Activated T-helper 1 cell treated with anti-CD3 and anti-CD28 coated beads, Interleukin-12 subunit alpha, Interleukin-12 subunit beta, Interleukin-2, Interleukin-4 antibody, amounts not matched to agents 30 ng/mL and 10 ng/mL and 1 ng/mL, durations not matched to agents 14 hours and 24 hours and 36 hours (primary cell): ENCODE measurements at places on chromosomes 2 and 18. TPM values are rescaled to one million over a fixed set of nuclear protein-coding genes. Genes with fewer than 3 reads are reported as not detected.

SCN9A gene
- 0.07 and 0.13 TPM in 2 replicates for total RNA-seq

CACNB4 gene
- total RNA-seq = 0.39 and 0.83 TPM in 2 replicates

GRCh38 chr2:29480426-29480825 lies 365.2 kb downstream of the CLIP4 start:
- DNase-seq = no peak

FBXO15 gene
- 0.83 and 1.0 TPM in 2 replicates for total RNA-seq

DNA sequence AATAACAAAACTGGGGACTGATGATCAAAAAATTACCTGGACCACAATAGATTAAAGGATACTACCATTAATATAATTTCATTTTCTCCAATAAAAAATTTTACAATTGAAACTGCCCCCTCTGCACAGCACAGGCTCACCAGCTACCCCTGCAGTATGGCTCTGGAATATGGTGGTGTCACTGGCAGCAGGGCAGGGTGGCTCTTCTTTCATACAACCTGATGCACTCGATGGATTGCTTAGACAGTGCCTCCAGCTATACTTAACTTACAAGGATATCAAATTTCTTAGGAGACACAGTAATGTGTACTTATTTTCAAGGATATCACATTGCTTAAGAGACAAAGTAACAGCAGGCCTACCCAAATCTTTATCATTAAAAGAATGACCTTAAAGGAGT lies 124.0 kb downstream of the PRELID3A start:
- DNase-seq = no peak

GRHL1 gene
- total RNA-seq = 1.4 and 1.5 TPM in 2 replicates

PSD4 gene
- total RNA-seq = 249 and 257 TPM in 2 replicates

DNA sequence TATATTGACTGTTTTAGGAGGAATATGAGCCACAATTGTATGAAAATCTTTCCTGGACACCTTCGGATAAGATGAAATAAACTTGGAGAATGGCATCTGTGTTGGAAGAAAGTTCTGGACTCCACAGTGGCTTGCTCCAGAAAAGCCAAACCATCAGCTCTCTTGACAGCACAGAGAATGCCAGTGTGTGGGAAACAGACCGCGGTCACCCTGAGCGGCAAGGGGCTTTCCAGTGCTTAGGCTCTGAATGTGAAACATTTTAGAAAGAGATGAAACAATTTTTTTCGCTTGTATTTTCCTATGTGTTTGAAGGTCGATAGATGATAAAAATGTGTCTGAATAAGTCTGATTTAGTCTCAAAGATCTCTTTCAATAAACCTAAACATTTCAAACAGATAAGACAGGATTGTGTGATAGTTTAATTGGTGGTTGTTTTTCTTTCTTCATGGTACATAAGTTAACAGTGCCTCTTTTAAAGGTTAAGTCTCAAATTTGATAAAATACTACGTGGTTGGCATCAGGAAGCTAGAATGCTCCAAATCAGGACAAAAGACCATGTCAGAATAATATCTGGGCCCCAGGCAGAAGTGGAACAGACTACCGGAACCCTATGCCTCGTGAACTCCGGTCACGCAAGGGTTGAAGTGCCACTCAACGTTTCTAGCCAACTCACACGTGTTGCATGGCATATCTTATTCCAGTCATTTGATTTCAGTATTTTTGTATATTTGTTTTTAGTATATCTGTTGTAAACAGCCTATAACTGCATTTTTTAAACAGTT lies 28.9 kb downstream of the PTGR3 start:
- no peak for DNase-seq

GRCh38 chr2:551621-552020 lies 125.6 kb downstream of the TMEM18 start:
- DNase-seq = no peak

- DNase-seq = no peak
These were observed 23.6 kb upstream of the DOCK10 start for GRCh38 chr2:225065882-225066281.

DSG4 gene
- not detected in 2 replicates for total RNA-seq

DNA sequence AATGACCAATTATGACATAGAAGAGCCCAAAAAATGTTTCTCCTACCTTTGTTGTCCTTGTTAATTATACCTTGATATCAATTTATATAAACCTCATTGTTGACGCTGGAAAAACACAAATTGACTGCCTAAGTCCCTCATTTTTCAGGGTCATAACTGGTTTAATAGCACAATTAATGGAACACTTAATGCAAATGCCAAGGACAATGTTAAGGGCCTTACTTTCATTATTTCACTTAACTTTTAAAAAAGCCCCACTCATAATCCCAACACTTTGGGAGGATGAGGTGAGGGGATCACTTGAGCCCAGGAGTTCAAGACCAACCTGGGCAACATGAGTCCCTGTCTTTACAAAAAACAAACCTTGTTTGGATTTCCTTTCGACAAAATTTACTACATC lies 3.5 kb upstream of the STPG4 start:
- DNase-seq = no peak

IL1B gene
- total RNA-seq = 0.23 and 0.44 TPM in 2 replicates

RAX gene
- not detected in 2 replicates for total RNA-seq

NCKAP1 gene
- total RNA-seq = 14.4 and 16.4 TPM in 2 replicates

ABCG5 gene
- not detected in 2 replicates for total RNA-seq

MEP1B gene
- 0.20 TPM in 1 of 2 replicates, not detected in the other for total RNA-seq

GRCh38 chr2:132752421-132753206 lies 82.6 kb upstream of the LYPD1 start:
- DNase-seq = no peak

ATP8B1 gene
- 0.05 and 0.16 TPM in 2 replicates for total RNA-seq

DNA sequence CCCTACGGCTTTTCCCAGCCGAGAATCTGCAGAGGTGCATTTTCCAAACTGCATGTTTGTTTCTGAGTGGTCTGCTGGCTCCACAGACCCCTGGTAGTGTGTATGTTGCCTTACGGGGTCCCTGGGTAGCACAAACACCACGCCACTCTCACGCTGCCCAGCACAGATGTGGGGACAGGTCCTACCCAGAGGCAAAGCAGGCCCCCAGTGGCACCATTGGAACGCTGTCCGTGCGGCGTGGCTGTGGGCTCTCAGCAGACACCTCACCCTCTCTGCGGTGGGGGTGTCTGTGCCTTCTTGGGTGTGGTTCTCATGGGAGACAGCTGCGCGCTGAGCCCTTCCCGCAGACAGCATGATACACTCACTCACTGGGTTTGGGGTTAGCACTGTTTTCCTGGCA lies 137.4 kb downstream of the NFATC1 start:
- no peak for DNase-seq

GRCh38 chr2:157291018-157291417 lies 33.5 kb downstream of the GALNT5 start:
- DNase-seq = no peak

BARD1 gene
- 30.5 and 34.0 TPM in 2 replicates for total RNA-seq

GRCh38 chr18:45228796-45229388 lies 386.4 kb upstream of the SLC14A2 start:
- no peak for DNase-seq

DNA sequence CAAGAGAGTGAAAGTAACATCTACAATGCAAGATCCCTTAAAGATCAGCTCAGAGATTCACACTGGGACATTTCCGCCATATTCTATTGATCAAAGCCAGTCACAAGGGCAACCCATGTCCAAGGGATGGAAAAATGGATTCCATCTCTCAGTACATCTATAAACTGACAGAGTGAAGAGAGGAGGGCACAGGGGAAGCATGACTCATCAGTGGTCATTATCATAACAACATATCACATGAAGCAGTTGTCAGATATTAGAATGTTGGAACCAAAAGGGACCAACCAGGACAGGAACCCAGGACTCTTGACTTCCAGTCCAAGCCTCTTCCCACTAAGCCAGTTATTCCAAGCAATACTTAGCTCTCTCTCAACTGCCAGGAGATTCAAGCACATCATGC lies 54.9 kb upstream of the IGFBP2 start:
- no peak for DNase-seq

DNA sequence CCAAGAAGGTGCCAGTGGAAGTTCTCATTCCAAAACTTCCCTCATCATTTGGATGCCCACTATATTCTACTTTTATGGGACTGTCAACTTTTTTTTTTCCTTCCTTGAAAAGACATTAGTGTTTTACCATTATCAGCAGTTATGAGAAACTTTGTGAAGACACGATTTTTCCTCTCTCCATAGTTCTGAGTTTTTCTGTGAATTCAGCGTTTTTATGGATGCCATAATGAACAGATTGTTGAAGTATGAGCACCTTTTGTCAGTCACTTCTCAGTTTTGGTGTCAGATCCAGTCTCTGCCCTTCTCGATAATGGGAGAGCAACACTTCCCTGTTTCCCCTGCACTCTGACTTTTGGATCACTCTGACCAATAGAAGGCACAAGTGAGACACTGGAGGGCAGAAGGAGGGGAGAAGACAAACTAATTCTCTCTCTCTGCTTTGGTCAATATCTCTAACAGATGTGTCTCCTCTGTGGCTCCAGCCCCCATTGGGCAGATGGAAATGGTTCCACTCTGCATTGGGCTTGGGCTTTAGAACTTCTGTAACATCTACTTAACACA lies 53.5 kb upstream of the FN1 start:
- no peak for DNase-seq

ADGRF3 gene
- 2.3 and 2.9 TPM in 2 replicates for total RNA-seq

GRCh38 chr2:120682654-120683053 lies 53.0 kb upstream of the GLI2 start:
- no peak for DNase-seq

DNA sequence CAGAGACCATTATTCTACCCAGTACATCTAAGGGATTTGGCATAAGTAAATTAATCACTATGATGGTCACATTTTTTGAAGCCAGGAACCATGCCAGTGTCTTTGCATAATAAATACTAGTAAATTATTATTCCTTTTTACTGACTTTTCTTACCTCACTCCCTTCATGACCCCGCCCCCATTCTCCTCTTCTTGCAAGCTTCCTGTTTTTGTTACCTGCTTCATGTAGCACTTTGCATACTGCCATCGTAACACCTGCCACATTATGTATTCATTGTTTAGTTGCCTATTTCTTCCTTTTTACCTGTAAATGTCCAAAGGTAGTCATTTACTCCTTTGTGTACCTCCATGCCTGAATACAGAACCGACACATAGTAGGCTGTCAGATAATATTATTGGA lies 309.5 kb downstream of the KIAA1328 start:
- no peak for DNase-seq

GRCh38 chr2:199556527-199557285 lies 99.0 kb upstream of the SATB2 start:
- DNase-seq = no peak

DNA sequence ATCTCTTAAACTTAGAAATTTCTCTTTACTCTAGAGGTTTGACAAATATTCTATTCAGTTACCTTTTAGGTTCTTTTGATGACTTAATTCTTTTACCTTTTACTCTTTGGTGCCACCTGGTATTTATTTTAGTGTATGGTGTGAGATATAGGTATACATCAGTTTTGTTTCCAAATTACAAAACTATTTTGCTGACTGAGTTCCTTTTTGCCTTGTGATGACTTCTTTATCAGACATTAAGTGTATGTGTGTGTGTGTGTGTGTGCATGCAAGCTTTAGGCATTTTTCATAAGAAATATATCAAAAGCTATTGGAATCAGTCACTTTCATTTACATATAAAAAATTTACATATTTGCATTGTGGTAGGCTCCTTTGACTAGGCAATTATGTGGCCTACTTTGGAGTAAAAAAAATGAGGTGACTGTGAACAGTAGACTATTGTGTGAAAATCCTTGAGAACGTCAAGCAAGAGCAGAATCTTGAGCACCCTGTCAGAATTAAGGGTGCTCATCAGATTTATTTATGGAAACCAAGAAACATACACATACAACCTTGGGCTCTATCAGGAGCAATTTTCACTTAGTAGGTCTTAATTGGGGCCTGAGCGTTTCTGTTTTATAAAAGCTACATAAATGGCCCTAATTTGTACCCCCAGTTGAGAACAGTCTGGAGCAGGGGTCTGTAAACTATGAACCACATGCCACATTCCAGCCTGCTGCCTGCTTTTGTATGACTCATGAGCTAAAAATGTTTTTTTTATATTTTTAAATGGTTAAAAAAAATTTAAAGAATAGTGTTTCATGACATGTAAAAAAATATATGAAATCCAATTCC lies 415.9 kb downstream of the SLC4A3 start:
- no peak for DNase-seq

DNA sequence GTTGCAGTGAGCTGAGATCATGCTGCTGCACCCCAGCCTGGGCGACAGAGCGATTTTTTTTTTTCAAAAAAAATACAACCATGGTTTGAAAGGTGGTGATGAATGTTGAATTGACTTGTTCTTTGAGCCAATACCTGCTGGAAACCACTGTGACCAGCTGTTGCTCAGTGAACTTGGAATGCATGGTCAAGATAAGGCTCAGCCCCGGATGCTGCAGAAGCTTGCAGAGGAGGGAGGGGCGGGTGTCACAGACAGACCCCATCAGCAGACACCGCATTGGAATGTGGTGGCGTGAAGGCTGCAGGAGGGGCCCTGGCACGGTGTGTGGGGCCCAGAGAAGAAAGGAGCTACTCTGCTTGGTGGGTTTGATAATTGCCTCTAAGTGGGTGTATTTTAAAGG lies 91.6 kb downstream of the ITGB1BP1 start:
- no peak for DNase-seq

DNA sequence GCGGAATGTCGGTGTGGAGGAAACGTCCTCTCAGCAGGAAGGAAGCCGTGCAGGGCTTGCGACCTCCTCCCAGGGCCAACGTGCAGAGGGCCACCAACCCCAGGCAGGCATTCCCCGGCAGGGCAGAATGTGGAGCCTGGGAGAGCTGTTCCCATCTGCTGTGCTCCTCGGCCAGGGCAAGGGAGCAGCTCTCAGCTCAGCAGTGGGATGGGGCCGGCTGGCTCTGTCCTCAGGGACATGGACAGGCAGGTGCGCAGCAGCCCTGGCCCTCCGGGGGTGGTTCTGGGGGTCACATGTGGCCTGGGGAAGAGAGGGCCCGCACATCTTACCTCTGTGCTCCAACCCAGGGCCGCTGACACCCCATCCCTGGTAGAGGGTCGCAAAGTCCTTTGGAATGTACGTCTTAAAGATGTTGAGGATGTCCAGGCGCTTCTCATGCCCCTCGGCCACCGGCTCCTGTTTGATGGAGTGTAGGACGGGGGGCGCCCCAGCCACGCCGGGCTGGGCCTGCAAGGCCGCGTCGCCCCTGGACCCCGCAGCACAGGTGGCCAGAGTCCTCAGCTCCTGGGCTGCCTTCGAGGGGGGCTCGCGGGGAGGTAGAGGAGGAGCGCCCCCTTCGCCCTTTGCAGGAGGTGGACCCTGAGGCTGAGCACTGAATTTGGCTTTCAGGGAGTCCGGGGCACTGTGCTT lies 116.4 kb downstream of the ZNF516 start:
- DNase-seq = no peak

STON1 gene
- total RNA-seq = 1.2 and 1.3 TPM in 2 replicates

UCN gene
- 1.4 and 1.8 TPM in 2 replicates for total RNA-seq

- no peak for DNase-seq
These were observed 180.7 kb upstream of the EPHA4 start for GRCh38 chr2:221752781-221753180.

- no peak for DNase-seq
These were observed 134.8 kb downstream of the GCA start for GRCh38 chr2:162478721-162479129.

DNA sequence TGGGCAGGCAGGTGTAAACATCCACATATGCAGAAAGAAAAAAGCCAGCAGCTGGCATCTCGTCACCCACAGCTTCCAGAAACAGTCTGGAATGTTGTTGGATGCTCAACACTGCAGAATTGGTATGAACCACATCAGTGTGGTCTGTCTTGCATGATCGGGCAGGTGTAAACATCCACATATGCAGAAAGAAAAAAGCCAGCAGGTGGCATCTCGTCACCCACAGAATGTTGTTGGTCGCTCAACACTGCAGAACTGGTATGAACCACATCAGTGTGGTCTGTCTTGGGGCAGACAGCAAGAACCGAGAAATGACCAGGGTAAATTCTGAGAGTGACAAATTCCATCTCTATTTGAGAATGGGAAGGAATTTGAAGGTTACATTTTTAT lies 39.6 kb downstream of the DOCK10 start:
- no peak for DNase-seq
